ENCODE measurements at places on chromosomes 1 and 21.
A peak's percentile ranks its signal among the peaks of the same experiment; 100 is the strongest.

GRCh38 chr1:150005606-150006005 lies 4.9 kb downstream of the OTUD7B start:
- no peak for DNase-seq

GRCh38 chr1:61865646-61866220 lies 123.5 kb downstream of the PATJ start:
- DNase-seq: no peak

- DNase-seq: no peak
Measured at GRCh38 chr1:97412737-97413136, 508.1 kb downstream of the DPYD start.

DNA sequence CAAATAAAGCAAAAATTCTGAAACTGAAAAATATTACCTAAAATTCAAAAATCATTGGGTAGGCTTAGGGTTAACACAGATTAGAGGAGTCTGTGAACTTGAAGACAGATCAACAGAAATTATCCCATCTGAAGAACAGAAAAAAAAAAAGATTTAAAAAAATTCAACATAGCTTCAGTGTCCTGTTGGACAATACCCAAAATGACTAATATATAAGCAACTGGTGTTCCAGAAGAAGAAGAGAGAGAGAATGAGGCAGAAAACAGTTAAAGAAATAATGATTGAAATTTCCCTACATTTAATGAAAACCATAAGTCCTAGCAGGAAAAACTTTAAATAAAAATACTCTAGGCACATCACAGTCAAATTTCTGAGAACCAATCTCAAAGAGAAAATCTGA lies 31.5 kb downstream of the TMCO1 start:
- no peak for DNase-seq

DNA sequence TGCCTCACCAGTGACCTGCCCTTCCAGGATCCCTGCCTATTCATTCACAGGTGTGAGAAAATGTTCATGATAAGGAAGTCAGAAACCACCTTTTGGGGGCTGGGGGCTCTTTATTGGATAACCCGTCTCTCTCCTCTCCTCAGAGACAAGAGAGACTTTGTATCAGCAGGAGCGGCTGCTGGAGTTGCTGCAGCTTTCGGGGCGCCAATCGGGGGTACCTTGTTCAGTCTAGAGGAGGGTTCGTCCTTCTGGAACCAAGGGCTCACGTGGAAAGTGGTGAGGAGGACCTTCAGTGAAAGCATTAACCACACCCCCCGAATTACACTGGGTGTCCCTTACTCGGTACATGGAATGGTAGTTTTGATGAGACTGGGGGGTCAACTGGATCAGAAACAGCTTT lies 20.6 kb downstream of the NPPA start:
- no peak for DNase-seq

- no peak for DNase-seq
Measured at GRCh38 chr1:36137226-36137625, 12.1 kb downstream of the TRAPPC3 start.

GRCh38 chr1:223394242-223394641 lies 1.0 kb downstream of the CCDC185 start:
- no peak for DNase-seq

DNA sequence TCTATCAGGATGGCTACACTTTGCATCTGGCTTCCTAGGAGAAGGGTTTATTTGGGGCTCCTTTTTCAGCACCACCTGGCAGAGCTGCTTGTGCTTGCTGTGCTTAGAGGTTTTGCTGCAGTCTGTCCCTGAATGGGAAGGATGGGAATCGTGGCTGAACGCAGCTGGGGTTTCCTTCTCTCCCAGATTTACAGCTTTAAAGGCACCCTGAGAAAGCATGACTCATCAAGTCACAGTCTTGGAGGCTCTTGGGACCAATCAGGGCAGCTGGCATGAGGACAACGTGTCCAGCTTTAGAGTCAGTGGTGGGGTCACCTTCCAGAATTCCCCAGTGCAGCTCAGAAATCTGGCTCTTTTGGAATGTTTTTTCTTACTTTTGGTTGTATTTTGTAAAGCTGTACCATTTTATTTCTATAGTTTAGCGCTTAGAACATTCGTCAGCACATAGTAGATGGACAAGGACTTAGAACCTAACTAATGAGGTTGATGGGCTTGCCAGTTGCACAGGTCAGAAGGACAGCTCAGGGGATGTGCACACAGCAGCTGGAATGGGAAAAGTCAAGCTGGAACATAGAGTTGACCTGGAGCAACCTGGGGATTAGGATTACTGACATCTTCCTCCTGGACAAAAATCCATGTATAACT lies 222.6 kb downstream of the PRDM2 start:
- no peak for DNase-seq

DNA sequence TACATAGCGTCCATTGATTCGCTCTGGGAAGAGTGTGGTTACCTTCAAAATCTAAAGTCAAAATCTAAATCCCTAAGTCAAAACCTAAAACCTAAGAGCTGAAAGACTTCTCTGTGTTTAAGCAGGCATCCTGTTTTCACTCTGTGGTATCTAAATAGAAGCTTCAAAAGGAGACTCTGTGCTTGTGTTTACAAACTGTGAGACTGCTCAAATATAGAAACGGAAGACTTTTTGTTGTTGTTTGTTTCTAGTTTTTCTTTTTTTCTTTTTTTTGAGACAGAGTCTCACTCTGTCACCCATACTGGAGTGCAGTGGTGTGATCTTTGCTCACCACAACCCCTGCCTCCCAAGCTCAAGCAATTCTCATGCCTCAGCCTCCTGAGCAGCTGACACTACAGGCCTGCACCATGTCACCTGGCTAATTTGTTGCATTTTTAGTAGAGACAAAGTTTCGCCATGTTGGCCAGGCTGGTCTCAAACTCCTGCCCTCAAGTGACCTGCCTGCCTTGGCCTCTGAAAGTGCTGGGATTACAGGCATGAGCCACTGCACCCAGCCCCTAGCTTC lies 425.9 kb downstream of the SMYD3 start:
- no peak for DNase-seq

DNA sequence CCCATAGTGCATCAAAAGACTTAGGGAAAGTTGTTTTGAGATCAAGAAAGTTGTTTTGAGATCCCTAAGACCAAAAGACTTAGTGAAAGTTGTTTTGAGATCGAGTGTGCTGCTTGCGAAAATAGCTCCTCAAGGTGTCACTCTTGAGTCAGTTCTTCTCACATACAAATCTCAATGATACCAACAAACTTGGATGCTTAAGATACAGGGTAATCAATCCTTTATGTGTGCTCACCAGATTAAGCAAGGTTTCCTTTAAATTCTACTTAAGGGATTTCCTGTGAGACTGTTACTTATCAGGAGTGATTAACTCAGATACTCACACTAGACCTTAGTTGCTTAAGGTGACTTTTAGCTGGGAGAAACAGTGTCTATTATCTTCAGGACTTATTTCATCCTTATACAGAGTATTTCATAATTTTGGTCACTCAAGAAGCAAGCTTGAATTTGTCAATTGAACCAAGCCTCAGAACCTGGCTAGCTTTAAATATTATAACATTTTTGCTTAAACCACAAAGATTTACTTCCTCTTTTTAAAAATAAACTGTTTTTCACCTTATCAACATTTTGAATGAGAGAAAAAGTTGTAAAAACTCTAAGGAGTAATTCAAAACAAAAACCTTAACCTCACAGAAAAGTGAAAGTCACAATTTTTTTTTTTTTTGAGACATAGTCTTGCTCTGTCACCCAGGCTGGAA lies 8.0 kb upstream of the RLF start:
- DNase-seq: no peak

DNA sequence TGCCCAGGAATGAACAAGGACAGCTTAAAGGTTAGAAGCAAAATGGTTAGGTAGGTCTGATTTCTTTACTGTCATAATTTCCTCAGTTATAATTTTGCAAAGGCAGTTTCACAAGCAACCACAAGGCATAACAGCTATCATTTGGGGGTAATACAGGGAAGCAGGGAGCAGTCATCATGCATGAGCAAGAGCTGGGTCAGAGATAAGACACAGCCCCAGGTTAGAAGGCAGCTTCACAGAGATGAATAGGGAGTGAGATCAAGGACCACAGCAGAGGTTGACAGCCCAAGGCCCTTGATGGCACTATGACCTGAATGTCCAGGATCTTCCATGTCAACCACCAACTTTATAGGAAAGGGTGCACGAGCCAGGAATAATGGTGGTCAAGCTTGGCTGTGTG lies 9.0 kb upstream of the CSRP1 start:
- DNase-seq: no peak

DNA sequence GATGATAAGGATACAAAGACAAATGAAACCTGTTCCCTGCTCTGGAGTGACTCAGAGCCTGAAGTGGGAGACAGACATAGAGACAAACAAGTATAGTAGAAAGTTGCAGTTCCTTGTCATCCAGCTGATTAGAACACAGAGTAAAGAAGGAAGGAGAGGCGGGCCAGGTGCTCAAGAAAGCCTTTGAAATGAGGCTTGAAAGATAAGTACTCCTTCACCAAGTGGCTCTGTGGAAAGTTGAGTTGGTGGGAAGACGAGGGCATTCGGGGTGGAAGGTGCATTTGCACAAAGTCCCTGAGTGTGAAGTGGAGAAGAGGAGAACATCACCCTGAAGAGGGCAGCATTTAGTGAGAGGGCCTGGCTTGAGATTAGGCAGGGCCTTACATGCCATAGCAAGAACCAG lies 17.0 kb downstream of the MARK1 start:
- DNase-seq: no peak

GRCh38 chr1:152110365-152110859 lies 4.8 kb downstream of the TCHH start:
- no peak for DNase-seq

GRCh38 chr1:231931846-231932454 lies 305.4 kb downstream of the DISC1 start:
- peak; percentile 59 for DNase-seq

- DNase-seq: no peak
Measured at GRCh38 chr1:156284112-156284511, at the start of gene TMEM79. TSS of gene TMEM79 (plus strand) at chr1:156284325. CDS start at chr1:156285227, 902 bp downstream.

DNA sequence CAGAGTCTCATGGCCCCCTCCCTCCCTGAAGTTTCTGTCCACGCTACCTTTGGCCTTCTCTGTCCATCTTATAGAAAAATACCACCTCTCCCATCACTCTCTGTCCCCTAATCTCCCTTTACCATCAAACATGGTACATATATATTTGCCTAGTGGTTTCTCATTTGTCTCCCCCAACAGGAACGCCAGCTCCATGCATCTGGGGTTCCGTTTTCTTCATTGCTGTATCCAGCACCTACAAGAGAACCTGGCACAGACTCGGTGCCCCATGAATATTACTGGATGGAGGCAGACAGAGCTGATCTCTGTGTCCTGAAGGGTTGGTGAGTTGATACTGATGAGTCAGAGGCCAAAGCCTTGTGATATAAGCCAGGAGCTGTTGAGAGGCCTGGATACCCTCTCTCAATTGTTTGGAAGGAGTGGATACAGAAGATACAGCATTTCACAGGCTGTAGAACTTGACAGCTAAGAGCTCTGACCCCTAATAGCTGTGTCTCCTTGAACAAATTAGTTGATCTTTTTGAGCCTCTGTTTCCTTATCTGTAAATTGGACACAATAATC lies 21.9 kb downstream of the HEYL start:
- no peak for DNase-seq

DNA sequence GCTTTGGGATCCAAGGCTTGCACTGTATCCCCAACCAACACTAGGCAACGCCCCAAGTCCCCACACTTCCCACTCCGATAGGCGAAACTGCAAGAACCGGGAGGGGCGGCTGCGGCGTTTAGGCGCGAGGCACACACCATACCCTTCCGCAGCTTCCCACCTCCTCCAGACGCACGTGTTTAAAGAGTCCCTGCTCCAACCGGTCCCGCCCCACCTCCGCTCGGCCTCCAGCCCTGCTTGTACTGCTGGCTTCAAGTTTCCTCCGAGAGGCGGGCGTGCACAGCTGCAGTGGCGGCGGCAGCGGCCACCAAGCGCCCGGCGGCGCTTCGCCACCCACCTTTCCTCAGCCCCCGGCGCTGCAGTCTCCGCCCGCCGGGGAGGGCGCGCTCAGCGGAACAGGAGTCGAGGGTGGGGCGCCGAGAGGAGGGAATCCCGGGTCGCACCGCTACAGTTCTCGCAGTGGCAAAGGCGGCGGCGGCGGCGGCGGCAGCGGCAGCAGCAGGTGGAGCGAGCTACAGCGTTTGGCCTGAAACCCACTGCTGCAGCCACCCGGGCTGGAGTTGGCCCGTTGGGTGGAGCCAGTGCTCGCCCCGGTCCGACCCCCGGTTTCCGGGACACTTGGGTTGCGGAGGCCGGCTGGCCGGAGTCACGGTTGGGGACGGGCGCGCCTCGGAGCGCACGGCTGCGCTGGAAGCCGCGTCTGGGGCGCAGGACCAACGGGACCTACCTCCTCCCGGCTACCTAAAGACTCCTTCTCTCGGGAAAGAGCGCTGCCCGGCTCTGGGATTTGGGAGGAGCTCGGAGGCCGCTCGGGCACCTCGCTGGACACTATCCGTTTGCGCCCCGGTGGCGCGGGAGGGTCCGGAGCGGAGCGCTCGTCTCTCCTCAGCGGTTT lies at the start of gene CNIH3:
TSS of gene CNIH3 (plus strand) at position 457 of the 895 bp plus-strand sequence. CDS start 858 bp downstream, outside the sequence.
- no peak for DNase-seq

GRCh38 chr1:241918879-241919278 lies 38.7 kb upstream of the BECN2 start:
- DNase-seq: no peak

- no peak for DNase-seq
Measured at GRCh38 chr1:182485861-182486260, 35.9 kb downstream of the RGSL1 start.

- no peak for DNase-seq
Measured at GRCh38 chr1:3155926-3156220, 86.9 kb downstream of the PRDM16 start.

DNA sequence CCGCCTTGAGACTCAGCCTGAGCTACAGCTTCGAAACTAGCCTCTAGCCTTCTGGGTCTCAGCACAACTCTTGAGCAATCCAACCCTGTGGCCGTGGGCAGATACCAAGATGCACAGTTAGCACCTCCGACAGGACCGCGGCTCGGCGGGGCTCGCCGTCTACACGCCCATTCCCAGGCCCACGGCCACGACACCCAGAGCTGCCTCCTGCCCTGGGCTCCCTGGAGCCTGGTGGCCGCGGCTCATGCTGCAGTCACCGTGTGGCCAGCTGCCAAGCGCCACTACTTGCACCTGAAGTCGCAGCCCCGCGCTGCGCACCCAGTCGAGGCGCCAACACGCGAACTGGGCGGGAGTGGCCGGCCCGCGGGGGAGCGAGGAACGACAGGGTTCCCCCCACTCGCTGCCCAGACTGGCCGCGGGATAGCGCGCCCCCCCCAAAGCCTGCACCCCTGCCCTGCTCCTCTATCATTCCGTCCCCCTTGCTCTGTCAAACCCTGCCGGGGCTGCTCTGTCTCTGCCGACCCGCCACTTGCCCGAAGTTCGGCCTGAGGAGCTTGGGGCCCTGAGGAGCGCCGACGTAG lies 729 bp upstream of the CDCA8 start:
- DNase-seq: peak; percentile 15

DNA sequence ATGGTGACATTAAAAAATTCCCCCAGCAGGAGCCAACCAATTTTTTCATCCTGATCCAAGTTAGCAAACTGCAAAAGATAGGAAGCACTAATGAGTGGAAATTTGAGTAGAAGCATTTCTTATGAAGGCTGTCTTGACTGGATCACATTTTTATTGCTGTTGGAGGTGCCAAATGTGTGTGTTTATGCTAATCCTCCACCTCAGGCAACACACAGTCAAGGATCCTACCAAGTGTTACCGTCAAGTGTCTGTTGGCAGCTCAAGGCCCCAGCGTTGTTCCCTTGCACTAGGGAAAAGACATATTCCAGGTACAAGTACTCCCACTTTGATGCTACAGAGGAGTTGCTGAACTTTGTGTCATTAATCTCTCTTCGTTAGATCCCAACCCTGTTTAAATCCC lies 18.3 kb downstream of the METTL18 start:
- no peak for DNase-seq

- no peak for DNase-seq
Measured at GRCh38 chr1:216055004-216055403, 368.2 kb downstream of the USH2A start.

- no peak for DNase-seq
Measured at GRCh38 chr1:15730423-15730822, 5.6 kb upstream of the SLC25A34 start.
